ENCODE measurements at places on chromosomes 6 and 20.

DNA sequence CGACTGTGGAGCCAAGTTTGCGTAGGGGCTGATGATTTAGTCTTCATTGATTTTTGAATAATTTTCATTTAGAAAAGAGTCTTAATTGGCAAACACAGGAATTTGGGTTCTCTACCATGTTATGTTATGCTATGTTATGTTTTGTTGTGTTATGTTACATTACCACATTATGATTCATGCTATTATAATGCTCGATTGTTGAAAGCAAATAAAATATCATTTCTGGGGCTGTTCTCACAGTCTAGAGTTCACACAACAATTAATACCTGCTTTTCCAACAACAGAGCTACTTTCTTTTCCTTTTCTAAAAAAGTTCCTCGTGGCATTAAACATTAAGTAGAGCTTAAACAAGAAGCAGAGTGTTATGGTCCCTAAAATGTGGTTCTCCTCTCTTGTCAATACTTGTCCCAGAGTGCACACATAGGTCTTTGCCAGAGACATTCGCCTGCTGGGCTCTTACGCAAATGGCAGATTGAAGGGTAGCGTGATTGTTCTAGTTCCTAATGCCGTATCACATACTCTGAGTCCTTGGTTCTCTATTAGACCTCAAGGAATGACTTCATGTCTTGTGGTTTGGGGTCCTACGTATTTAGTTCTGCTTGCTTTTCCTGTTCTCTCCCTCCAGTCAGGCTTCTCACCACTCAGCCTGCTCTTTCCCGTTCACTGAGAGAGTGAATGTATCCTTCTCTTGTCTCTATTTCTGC is 370.3 kb downstream of the CD109 start:
- DNase-seq = no peak

GRCh38 chr6:37667050-37667814 is 30.5 kb downstream of the MDGA1 start:
- no peak for DNase-seq

GRCh38 chr6:70886661-70887060 is 70.2 kb downstream of the B3GAT2 start:
- no peak for DNase-seq

DNA sequence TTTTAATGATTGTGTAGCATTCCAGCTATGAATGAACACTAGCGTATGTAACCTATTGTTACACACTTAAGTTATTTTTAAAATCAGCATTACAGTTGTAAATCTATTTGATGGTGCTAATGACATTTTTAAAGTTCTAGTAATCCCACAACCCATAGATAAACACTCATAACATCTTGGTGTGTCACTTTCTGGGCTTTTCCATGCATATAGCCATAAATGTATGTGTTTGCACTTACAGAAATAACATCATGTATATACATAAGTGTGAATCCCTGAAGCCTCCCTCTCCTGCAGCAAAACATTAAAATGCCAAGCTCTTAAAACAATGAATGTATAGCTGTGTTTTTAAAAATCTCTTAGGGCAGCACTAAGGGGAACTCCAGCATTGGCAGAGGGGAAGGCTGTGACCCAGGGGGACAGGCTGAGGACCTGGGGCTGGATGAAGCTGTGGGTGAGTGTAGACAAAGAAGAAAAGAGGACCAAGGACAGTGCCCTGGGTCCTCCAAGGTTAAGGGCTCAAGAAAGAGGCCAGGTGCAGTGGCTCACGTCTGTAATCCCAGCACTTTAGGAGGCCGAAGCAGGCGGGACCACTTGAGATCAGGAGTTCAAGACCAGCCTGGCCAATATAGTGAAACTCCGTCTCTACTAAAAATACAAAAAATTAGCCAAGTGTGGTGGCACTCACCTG is 929 bp upstream of the CENPB start:
- no peak for DNase-seq

DNA sequence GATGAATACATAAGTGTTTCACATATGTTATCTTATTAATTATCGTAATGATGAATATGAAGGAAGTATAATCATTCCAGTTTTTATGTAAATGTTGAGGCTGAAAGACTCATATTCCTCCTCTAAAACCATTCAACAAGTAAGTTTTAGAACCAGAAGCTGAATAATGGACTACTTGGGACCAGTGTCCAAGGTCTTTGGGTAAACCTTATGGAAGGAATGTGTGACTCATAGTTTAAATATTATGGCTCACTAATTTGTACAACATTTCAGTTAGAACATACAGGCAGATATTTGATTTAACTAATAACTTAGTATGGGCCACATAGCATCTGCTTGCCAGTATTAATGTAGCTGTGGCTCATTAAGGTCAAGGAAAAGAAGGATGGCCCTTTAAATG is 209.6 kb downstream of the TFAP2B start:
- no peak for DNase-seq

DNA sequence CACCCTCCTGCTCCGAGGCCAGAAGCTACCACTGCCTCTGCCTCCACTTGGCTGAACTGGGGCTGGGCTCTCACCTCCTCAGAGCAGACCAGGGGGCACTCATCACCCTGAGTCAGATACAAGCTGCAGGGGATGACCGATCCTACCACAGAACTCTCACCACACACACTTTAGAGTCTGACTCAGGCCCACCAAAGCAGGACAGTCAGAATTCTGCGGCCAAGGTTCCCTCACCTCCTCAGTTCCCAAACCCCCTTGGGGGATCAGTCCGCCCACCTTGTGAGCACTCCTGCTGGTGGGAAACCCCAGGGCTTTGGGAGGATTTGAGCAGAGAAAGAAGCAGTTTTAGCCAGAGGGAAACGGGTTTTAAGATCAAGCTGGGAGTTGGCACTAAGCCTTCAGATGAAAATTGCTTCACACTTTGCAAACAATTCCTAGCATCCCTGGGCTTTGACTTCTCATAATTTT is 587.8 kb upstream of the JAG1 start:
- no peak for DNase-seq

DNA sequence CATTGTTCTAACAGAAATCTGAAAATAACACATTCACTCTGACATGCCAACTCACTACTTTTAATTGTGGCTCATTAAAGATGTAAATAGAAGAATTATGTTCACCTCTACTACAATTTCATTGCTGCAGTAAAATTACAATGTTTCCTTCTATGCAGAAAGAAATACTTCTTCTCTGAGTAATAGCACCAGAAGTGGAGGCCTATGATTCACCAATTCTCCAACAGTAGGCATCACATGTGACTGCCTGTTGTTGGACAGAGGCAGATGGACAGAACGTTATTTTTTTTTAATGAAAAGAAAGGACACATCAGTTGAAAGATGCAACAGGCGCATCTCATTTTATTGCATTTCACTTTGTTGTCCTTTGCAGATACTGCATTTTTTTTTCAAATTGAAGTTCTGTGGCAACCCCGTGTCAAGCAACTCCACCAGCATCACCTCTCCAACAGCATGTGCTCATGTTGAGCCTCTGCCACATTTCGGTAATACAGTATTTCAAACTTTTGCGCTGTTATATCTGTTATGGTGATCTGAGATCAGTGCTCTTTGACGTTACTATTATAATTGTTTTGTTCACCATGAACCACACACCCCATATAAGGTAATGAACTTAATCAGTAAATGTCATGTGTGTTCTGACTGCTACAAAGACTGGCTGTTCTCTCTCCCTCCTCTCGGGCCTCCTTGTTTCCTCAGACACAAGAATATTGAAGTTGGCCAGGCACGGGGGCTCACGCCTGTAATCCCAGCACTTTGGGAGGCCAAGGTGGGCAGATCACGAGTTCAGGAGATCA is 121.4 kb downstream of the ATXN1 start:
- no peak for DNase-seq

- no peak for DNase-seq
Measured at GRCh38 chr20:62523473-62524203, 47.8 kb upstream of the GATA5 start.

GRCh38 chr20:49874696-49875095 is 40.6 kb downstream of the SPATA2 start:
- no peak for DNase-seq

DNA sequence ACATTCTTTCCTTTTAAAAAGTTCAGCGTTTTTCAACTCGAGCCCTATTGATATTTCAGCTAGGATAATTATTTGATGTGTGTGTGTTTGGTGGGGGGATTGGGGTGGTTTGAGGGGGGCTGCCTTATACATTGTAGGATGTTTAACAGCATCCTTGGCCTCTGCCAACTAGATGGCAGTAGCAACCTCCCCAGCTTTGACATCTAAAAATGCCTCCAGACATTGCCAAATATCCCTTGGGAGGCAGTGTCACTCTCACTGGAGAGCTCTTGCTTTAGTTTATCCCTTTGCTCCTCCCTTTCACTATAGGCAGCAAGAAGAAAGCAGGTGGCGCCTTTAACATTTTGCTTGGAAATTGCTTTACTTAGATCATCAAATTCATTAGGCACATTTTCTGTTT is 14.6 kb upstream of the TP53TG5 start:
- DNase-seq = no peak

DNA sequence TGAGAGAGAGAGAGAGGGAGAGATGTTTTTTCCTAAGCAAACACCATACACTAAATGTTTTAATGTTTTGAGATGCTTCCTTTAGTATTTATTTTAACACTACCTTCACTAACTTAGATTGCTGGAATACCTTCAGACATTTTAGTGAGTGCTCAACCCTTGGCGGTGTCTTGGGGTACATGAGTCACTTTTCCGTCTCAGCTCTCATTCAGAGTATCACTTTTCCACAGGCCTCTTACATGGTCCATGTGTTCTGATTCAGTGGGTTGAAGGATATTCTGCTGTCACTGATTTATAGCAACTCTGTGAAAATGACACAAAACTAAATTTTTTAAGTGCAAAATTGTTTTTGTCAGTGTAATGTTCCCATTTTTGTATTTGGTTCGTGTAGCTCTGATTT is 217.9 kb downstream of the CLVS2 start:
- DNase-seq = no peak

DNA sequence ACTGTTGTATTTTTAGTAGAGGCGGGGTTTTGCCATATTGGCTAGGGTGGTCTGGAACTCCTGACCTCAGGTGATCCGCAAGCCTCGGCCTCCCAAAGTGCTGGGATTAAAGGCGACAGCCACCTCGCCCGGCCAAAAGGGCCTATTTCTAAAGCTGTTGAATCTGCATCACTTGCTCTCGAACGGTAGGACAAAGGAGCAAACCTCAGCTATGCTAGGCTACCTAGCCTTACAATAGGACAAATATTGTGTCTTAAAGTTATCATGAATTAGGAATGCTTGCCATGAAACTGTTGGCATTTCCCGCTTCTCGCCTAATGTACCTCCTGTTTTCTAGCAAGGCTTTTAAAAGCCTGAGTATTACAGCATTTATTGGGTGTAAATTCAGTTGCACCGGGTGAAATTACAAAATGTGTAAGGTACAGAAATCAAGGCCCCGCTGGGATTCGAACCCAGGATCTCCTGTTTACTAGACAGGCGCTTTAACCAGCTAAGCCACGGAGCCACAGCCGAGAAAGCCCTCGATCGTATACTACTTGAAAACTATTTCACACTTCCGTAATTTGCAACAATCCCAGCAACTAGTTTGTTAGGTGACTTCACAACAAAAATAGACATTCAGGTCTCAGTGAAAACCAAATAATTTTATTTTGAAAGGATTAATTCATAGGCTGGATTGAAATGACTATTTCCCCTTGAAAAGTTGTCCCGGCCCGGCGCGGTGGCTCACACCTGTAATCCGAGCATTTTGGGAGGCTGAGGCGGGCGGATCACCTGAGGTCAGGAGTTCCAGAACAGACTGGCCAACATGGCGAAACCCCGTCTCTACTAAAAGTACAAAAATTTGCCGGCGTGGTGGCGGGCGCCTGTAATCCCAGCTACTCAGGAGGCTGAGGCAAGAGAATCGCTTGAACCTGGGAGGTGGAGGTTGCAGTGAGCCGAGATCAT is 211.6 kb upstream of the ZNF184 start:
- DNase-seq = no peak

DNA sequence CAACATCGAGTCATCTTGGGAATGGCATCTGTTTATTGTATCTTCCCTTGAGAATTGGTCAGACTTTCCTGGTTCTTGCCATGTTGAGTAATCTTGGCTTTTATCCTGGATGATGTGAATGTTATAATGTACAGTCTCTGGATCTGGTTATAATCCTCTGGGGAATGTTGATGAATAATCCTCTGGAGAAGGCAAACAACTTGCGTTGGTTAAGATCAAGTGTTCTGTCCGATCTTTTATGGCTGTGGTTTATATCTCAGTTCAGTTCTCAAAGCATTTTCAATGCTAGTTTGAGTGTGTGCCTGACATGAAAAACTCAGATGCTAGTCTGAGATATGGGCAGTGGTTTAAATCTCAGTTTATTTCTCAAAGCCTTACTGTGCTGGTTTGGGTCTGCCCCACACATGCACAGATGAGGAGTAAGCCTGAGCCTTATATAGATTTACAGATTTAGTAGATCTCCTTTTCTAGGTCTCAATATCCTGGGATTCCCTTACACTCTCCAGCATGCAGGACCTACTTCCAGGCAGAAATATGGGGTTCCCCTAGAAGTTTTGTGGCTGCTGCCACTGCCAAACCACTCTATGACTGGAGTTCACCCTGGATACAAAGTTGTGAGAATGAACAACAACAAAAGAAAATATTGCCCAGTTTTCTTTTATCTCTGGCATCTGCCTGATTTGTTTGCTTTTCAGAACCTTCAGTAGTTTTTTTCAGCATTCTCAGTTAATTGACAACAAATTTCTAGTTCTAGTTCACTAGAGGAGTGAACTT is 191.8 kb upstream of the MAN1A1 start:
- no peak for DNase-seq

- DNase-seq = no peak
Measured at GRCh38 chr6:44415449-44415848, 27.9 kb downstream of the CDC5L start.

DNA sequence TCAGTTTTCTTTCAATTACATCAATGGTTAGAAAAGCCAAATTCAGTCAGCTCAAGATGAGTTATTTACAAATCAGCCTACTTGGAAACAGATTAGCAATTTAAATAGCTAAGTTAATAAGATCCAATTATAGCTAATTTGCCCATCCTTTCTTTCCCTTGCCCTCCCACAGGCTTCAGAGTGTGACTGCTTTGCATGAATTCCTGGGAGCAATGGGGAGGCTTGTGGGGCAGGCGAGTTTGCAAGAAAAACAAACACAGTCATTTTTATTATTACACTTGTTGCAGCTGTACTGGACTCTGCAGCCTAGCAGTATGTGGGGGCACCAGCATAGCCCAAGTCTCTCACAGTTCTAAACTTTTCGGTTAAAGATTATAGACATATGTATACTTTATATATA is 219.0 kb downstream of the NKAIN2 start:
- DNase-seq = no peak

GRCh38 chr6:101001012-101001411 is 119.9 kb upstream of the ASCC3 start:
- no peak for DNase-seq

GRCh38 chr20:45098103-45098773 is 2.7 kb downstream of the KCNS1 start:
- peak; percentile 38 for DNase-seq

- no peak for DNase-seq
Measured at GRCh38 chr20:45489083-45489531, 19.6 kb downstream of the WFDC2 start.

GRCh38 chr6:110554966-110555460 is 78.6 kb upstream of the SLC22A16 start:
- no peak for DNase-seq

Data from neural crest cell (in vitro differentiated cells).